ENCODE measurements at places on chromosomes 13 and 19.

- no peak for DNase-seq
Observed at GRCh38 chr19:38023671-38024541, 116.9 kb downstream of the SIPA1L3 start.

- no peak for DNase-seq
Observed at GRCh38 chr19:2260341-2260805, 4.2 kb upstream of the JSRP1 start.

DNA sequence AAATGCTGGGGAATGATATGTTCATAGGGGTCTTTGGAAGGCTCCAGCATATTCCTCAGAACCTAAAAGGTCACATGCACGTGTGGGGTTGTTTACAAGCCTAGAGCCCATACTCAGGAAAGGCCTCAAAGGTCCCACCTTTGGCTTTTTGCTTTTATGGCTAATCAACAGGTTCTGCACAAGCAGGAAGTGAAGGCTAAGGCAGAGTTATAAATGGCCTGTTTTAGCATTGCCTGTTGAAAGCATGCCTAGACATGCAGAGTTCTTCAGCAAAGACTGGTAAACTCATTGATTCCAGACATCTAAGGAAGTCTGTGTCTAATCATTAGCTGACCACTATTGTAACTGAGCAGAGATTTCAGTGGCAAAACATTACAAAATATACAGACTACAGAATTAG is 198.3 kb downstream of the KCNRG start:
- DNase-seq = no peak

DNA sequence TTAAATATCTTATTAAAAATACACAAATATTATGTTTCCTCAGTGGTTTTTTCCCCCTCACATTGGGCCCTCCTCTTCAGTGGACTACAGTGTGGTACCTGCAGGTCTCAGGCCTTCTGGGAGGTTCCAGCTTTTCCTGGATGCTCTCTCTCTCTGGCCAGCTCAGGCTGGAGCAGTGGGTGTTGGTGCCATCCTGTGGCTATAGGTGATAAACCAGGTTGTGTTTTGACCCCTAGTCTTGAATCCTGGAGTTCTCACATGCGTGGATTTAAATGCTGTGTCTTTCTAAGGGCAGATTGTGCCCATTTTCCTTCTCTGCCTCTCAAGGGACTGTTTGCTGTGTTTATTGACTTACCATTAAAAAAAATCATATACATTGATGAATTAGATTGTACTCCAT is 41.2 kb upstream of the ZNF527 start:
- DNase-seq = no peak

DNA sequence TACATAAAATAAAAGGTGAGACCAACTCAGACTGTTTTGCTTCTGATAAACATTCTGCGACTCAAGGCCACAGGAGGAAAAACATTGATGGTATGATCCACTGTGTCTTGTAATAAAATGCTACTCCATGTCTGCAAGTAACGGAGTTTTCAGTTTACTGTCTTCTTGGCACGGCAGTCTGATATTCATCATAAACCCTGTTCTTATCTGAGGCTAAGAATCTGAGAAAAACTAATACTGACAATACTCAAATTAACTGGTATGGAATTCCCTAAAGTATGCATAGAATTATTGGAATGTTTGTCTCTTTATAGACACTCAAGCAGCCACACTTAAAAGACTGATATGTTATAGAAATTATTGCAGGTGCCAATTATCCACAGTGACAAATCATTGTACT is 125.5 kb downstream of the TBC1D4 start:
- no peak for DNase-seq

DNA sequence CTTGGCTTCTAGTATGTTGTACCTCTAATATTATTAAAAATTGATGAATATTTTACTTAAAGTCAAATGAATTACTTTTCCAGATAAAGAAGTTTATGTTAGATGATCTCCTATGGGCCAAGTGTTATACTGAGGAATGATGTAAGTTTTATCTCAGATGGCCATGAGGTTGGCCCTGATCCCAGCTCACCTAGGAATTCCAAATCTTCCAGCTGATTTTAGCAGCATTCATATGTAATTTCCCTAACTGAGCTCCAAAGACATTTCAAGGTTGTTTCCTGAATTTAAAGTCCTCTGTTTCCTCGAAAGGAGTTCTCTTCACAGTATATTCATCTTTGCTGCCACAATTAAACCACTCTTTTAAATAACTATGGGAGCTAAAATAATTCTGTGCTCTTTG is 1670.4 kb upstream of the SPRY2 start:
- no peak for DNase-seq

GRCh38 chr13:34303346-34303745 is 485.4 kb downstream of the RFC3 start:
- no peak for DNase-seq

- DNase-seq = no peak
Observed at GRCh38 chr13:54183728-54184127, 1155.1 kb downstream of the OLFM4 start.

DNA sequence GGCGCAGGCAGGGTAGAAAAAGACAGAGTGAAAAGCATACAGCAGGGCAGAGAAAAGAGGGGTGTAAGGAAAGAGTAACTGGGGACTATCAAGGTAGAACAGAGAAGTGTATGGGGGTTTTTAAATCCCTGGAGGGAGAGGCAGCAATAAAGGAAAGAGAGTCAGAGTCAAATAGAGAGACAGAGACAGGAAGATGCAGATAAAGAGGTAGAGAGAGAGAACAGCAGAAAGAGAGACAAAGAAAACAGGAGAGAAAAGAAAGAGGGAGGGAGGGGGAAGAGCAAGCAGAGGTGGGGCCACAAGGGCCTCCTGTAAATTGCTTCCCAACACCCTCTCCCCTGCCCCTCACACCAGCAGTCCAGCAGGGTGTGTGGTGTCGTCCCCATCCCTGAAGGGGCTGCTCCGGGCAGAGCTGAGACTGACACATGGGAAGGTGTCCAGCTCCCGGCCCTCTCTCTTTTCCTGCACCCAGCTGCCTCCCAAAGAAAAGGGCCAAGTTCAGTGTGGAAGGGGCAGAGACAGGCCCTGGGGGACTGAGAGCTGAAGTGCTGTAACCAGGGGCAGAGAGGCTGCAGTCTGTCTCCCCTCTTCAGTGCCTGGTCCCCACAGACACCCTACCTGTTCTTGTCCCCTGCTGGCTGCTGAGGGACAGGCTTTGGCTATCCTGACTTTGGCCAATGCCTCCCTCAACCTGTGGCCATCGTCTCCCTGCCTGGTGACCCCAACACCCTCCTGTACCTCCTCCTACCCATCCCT is 17.4 kb upstream of the POU2F2 start:
- DNase-seq = no peak

Measured in effector memory CD4-positive, alpha-beta T cell (primary cell).